ENCODE measurements at places on chromosomes 13 and 19.

GRCh38 chr19:18772620-18773587 is 18.2 kb downstream of the COMP start:
- H3K27me3 ChIP-seq, result peaks cover 1% of the 10 kb centered on the region
- DNase-seq, result no peak
- H3K4me1 ChIP-seq, result no peaks in the 10 kb centered on the region
- no peak overlapping the region for H3K4me3 ChIP-seq
- H3K27ac ChIP-seq, result no peak overlapping the region

DNA sequence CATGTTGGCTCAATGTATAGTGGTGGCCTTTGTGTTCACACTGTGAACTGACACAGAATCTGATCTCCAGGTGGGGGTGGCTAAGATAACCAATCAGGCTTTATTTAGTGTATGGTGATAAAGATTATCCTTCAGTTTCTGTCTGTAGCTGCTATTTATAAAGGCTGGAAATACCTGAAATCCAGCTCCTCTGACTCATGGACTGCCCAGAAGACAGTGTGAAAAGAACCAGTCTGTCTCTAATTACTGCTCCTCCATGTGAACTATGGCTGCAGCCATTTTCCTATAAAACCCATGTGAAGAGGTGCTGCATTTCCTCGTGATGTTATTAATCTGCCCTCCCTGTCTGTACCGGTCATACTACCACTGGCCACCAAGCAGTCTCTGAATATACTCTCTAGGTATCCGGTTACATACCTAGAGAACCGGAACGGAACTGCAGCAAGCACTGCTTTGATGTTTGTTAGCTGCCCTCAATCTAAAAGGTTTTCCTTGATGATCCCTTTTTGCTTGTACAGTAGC is 238.0 kb downstream of the LHFPL6 start:
- no peaks in the 10 kb centered on the region for H3K4me1 ChIP-seq
- no peak for DNase-seq
- no peak overlapping the region for H3K4me3 ChIP-seq
- peaks cover 3% of the 10 kb centered on the region for H3K27me3 ChIP-seq
- H3K27ac ChIP-seq, result no peak overlapping the region

- H3K36me3 ChIP-seq, result peaks cover 46% of the 10 kb centered on the region
- peaks cover 35% of the 10 kb centered on the region for H3K4me1 ChIP-seq
- no peaks in the 10 kb centered on the region for H3K27me3 ChIP-seq
- no peak for DNase-seq
Measured at GRCh38 chr19:55391191-55391670, 5.5 kb downstream of the RPL28 start.

DNA sequence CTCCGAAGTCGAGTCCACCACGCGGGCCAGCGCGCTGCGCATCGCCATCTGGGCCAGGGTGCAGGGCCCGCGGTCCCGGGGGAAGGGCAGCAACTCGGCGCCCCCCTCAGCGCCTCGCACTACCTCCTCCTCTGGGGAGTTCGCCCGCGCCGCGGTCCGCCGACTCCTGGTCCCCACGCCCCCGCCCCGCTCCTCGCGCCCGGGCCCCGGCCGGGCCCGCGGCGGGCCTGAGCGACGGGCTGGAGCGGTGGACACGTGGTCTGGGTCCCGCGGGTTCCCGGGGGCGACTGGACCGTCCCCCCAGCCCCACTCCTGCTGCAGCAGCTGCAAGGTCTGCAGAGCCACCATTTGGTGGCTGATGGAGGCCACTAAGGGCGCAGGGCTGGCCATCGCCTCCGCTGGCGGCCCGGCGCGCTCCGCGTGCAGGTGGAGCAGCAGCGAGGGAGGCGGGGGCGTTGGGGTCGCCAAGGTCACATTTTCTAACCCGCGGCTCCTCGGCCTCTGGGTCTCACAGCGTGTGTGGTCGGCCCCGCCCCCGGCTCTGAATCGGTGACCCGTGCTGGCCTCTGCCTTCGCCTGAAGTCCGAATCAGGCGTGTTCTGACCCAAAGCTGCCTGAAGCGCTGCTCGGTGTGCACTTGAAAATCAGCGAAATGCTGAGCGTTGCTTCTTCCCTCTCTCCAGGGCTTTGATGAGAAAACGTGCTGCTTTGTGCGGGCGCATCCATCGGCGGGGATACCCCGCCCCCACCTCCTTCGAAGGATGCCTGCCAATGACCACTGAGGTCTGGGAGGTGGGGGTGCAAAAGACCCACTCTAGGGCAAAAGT is at the start of gene DLEU7:
Gene DLEU7 (minus strand): TSS at position 436 of the 827 bp plus-strand sequence. CDS start 46 bp downstream, at position 390.
- no peak within 1 kb of the TSS for H3K27ac ChIP-seq
- no peak within 1 kb of the TSS for H3K4me3 ChIP-seq
- DNase-seq, result no peak
- peaks cover 4% of the 10 kb centered on the region for H3K36me3 ChIP-seq

DNA sequence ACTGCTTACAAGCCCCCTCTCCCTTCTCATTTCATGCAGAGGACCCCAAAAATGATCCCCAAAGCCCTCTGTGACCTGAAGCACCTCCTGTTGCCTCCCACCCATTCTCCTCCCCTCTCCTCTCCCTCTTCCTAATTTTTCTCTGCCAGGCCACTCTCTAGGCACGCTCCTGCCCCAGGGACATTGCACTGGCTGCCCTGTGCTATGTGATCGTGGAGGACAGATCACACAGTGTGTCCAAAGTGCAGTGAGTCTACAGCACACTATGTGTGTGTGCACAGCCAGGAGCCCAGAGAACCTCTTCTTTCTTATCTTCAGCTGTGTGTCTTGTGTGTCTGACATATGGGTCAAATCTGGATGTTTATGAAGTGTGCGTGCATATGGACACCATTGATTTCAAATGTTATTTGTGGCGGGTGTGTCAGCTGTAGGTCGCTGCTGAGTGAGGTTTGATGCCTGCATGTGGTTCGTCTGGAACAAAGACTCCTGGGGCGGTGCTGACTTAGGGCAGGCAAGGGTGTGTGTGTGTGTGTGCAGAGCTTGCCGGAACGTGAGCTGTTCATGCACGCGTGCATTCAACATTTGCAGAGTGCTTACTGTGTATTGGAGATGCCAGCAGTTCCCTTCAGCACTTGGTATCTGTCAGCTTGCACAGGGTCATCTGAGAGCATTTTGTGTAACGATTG is 2.1 kb upstream of the KLHL26 start:
- DNase-seq, result no peak
- no peak overlapping the region for H3K4me3 ChIP-seq
- peaks cover 2% of the 10 kb centered on the region for H3K36me3 ChIP-seq

DNA sequence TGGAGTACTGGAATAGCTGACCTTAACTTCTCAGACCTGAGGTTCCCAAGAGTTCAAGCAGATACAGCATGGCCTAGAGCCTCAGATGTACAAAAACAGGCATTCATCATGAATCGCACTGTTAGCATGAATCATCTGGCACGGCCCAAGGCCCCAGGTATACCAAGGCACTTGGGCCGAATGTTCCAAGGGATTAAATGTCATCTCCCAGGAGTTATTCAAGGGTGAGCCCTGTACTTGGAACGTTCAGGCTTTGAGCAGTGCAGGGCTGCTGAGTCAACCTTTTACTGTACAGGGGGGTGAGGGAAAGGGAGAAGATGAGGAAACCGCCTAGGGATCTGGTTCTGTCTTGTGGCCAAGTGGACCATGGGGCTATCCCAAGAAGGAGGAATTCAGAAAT is 6.3 kb downstream of the KLK3 start:
- H3K27me3 ChIP-seq, result peaks cover 6% of the 10 kb centered on the region
- no peaks in the 10 kb centered on the region for H3K36me3 ChIP-seq
- no peaks in the 10 kb centered on the region for H3K4me1 ChIP-seq
- no peak overlapping the region for H3K27ac ChIP-seq
- no peak overlapping the region for H3K4me3 ChIP-seq

- H3K27me3 ChIP-seq, result peaks cover 27% of the 10 kb centered on the region
- H3K4me1 ChIP-seq, result no peaks in the 10 kb centered on the region
- no peak overlapping the region for H3K27ac ChIP-seq
- no peak for DNase-seq
Measured at GRCh38 chr13:46097015-46097414, 7.8 kb downstream of the CPB2 start.

DNA sequence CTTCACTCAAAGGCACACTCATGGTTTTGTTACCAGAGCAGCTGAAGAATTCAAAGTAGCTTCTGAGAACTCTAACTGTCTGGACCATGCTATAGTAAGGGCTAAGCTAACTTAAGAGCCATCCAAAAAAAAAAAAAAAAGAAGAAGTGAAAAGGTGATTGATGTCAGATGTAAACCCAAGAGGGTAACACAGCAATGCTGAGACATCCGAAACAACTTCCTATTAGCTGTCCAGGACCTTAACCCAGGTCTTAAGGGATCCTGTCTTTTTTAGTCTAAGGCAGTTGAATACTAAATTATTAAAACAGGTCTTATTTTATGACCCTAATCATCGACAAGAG is 11.2 kb upstream of the RAB20 start:
- peaks cover 45% of the 10 kb centered on the region for H3K27me3 ChIP-seq
- H3K27ac ChIP-seq, result no peak overlapping the region
- peaks cover 19% of the 10 kb centered on the region for H3K4me1 ChIP-seq
- no peak for DNase-seq
- no peaks in the 10 kb centered on the region for H3K36me3 ChIP-seq
- H3K4me3 ChIP-seq, result no peak overlapping the region

All from activated T-helper 1 cell treated with anti-CD3 and anti-CD28 coated beads, Interleukin-12 subunit alpha, Interleukin-12 subunit beta, Interleukin-2, Interleukin-4 antibody, amounts not matched to agents 30 ng/mL and 10 ng/mL and 1 ng/mL, durations not matched to agents 14 hours and 24 hours and 36 hours (primary cell).